Stimulated activated CD8-positive, alpha-beta memory T cell treated with anti-CD3 and anti-CD28 coated beads, Interleukin-15, amount 100 ng/mL, for 48 hours (primary cell): ENCODE measurements at places on chromosomes 4 and X.

DNA sequence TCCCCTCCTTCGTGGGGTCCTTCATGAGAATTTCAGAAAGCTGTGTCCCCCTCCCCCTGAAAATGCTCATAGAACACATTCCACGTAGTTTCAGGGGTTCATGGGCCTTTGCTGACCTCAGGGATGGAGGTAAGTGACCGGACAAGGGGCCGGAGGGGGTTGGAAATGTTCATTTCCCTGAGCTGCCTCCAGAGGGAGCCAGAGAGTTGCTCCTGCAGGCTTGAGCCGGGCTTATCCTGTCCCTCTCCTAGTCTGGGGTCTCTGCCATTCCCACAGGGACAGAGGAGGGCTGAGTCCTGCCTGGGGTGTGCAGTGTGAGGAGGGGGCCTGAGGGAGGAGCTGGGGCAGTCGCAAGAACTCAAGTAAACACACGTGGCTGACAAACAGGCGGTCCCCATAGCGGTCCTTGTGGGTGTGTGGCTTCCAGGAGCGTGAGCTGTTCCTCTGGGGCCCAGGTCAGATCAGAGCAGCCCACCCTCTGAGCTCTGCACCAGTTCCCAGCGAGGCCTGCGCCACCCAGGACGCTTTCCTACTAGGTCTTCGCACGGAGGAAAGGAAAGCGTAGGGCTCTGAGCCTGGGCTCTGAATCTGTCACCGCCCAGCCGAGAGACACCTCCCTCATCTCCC lies 62.5 kb downstream of the WFS1 start:
- DNase-seq, result no peak

- no peak for DNase-seq
These were observed 22.5 kb downstream of the ENPEP start for GRCh38 chr4:110498420-110498819.

DNA sequence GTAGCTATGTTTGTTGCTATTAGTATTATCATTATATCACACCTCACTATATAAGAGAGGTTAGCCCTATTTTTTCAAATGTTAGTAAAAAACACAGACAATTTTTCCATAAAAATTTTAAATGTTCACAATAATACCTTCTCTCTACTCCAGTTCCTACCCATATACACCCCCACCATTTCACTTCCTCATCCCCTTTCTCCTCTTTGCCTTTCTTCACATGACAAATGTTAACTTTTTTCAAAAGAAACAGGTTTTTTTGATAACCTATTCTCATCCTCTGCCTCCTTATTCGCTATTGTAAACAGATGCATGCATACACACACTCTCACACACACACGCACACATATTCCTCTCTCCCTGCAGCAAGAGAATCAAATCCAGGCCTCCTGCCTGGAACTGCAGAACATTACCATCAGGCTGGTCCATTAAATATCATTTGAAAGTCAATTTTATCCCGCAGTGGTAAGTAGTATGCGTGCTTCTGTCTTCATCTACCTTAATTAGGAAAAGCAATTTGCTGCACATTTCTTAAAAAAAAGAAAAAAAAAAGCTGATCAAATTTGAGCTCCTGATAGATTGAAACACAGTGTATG lies 55.5 kb downstream of the MID1IP1 start:
- DNase-seq, result no peak

DNA sequence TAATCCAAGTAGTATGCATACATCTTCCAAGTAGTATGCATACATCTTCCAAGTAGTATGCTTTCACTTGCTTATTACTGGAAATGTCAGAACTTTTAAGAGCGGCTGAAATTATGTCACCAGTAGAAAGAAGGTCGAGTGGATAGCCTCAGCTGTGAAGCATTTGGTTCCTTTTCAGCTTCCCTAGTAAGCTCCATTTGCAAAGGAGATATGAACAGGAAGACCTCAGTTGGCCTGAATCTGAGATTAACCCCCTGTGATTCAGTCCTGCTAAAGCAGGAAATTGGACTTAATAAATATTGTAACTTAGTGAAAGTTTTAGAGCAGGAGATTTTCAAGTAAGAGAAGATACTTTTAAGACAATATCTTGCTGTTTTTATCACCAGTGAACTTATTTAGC lies 48.1 kb downstream of the PCDH7 start:
- no peak for DNase-seq

GRCh38 chr4:83556816-83557215 lies 20.9 kb downstream of the GPAT3 start:
- no peak for DNase-seq

DNA sequence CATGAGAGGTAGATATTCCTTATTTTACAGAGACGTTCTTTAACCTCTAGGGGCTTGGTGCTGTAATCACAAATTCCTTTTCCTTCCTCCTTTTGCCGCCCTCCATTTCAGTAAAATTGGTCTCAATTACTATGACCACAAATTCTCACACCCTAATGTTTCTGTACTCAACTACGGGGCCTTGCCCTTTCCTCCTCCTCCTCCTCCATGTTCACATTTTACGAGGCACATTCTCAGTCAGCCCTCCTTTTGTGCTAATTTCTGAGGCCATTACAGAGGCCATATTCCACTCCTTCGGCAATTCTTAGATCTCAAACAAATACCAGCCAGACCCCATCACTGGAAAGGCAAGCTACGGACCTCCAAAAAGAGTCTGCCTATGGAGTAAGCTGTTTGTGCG lies 92.1 kb downstream of the SH3KBP1 start:
- no peak for DNase-seq

DNA sequence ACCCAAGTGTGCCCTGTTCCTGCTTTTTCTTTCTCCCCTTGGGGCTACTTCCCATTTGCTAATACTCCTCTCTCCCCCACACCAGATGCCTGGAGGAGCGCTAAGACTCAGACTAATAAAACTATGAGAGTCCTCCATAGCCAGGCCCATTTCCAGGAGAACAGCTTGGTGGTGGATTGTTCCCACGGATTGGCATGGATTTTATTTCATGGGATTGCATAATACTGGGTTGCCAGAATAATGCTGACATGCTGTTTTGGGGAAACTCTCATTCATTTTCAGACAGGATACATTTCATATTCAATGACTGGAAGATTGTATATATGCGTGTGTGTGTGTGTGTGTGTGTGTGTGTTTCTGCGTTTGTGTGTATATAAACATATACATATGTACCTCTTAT lies 447.5 kb upstream of the PITX2 start:
- no peak for DNase-seq

DNA sequence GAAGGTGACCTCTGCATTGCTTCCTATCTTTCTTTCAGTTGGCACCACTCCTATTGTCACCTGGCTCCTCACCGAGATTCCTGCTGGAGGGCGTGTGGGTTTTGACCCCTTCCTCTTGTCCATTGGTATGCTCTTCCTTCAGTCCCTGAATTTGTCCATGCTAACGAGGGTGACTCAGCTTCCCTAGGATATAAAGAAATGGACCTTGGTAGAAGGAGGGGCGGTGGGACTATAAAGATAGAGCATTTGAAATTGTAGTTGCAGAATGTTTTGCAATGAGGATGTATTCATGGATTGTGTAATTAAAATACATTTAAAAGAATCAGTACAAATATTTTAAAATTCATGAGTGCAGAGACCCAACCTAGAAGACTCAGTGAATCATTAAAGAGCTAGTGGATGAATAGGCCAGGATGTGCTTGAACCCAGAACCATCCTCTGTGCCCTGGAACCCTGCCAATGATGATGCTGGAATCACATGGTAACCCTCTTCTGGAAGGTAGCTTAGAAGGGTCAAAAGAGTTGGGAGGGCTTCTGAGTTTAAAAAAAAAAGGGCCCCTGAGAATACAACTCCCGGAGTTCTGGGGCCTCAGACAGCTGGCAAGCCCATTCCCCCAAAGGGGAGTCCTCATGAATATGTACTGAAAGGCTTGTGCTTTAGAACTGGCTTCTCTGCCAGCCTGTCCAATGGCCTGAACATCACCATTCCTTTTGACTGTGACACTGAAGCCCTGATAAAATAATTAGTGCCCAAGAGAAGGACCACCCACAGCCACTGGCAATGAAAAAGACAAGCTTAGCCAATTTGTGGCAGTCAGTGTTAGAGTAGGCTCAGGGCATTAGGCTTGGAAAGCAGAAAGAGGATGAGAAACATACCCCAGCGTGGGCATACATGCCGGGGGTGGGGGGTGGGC lies 8.0 kb downstream of the XPNPEP2 start:
- no peak for DNase-seq

DNA sequence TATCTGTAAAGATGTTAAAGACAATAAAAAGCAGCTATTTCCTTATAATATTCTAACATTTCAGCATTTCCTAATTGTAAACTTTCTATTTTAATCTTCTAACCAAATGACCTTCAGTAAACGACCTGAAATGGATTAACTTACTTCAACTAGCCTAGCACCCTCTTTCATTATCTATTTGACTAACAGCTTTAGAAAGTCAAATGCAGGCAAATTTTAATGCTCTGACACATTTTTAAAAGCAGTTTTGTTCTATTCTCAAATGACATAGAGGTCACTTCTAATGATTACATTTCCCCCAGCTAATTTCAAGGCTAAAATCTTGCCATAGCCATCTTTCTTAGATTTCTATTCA lies 41.9 kb downstream of the SLC7A11 start:
- DNase-seq, result no peak

GRCh38 chr4:2426069-2426397 lies 7.3 kb downstream of the CFAP99 start:
- DNase-seq, result no peak

DNA sequence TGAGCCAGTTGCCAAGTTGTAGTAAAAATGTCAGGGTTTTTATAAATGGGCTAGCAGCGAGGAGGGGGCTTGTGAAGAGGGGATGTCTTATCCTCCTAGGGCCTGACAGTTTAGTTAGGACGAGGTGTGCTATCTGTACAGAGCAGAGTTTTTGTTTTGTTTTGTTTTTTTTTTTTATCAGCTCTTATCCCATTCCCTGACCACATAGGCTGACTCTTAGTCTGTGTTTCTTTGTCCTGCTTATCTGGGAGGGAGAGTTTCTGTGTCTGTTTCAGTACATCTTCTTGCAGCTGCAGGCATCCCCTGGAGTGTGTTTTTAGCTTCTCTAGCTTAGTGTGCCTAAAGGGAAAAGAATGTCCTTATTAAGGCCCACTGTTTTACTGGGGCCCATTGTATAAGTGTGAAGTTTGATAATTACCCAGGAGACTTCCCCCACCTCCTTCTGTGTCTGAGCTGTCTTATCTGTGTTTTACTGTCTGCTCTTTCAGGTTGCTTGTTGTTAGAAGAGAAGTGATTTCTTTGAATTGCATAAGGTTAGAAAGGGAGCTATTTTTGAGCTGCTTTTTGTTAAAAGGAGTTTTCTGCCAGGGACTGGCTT lies 32.0 kb downstream of the PAGE2 start:
- no peak for DNase-seq

DNA sequence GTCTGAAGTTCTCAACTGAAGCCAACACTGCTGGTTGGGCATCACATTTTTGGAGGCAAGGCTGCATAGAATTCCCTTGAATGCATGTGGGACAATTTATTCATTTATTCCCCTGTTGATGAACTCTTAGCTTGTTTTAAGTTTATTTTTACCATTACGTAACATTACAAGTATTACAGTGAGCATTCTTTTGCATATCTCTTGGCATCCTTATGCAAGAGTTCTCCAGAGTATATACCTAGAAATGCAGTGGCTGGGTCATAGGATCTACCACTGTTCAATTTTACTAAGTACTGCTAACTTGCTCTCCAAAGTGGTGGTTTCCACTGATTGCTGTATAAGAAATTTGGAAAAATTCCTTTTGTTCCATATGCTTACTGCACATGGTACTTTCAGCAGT lies 66.5 kb downstream of the UCHL1 start:
- DNase-seq, result no peak

- no peak for DNase-seq
These were observed 107.0 kb downstream of the AGTR2 start for GRCh38 chrX:116277351-116278225.

DNA sequence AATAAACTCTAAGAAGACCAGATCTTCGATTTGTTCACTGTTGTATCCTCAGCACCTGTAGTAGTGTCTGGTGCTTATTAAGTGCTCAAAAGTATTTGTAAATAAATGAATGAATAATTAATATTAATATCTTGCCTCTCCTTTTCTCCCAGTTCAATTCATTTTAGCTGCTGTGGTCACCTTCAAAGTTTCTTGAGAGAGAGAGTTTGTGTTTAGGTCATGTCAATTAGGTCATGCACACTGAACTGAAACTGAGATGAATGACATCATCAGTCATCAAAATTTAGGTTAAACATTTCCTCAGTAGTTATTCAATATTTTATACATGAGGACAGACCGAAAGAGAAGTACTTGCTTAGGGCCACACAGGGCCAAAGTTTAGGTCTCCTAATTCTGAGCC lies 73.5 kb downstream of the ANXA3 start:
- no peak for DNase-seq

GRCh38 chr4:3615386-3616286 lies 83.4 kb upstream of the LRPAP1 start:
- DNase-seq, result no peak

GRCh38 chrX:53374222-53374820 lies 48.1 kb downstream of the SMC1A start:
- DNase-seq, result no peak

GRCh38 chrX:97215186-97215585 lies 331.5 kb downstream of the RPA4 start:
- no peak for DNase-seq

GRCh38 chrX:8404471-8404870 lies 60.2 kb upstream of the VCX3B start:
- DNase-seq, result no peak

DNA sequence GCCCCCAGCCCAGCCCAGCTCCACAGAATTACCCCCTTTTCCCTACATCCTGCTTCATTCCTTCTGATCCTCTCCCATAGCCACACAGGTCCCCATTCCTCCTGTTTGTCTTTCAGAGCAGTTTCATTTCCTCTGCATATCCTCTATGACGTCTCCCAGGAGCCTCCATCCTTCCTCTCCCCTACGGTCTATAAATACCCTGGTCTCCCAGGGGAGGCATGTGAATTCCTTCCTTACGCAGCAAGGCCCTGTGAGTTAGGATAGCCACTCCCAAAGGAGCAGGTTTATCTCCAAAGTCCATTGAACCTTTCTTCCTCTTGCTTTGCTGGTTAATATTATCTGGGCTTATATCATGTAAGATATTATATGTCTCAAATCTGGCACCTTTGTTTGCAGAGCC lies 8.4 kb upstream of the APLN start:
- DNase-seq, result no peak

GRCh38 chrX:2427147-2427546 lies 73.6 kb downstream of the DHRSX start:
- DNase-seq, result no peak

GRCh38 chrX:134294548-134294947 lies 57.6 kb downstream of the CCDC160 start:
- no peak for DNase-seq

GRCh38 chr4:2246384-2247127 lies 4.6 kb upstream of the HAUS3 start:
- DNase-seq, result no peak

- DNase-seq, result no peak
These were observed 61.6 kb upstream of the ACSL1 start for GRCh38 chr4:184887333-184887732.

DNA sequence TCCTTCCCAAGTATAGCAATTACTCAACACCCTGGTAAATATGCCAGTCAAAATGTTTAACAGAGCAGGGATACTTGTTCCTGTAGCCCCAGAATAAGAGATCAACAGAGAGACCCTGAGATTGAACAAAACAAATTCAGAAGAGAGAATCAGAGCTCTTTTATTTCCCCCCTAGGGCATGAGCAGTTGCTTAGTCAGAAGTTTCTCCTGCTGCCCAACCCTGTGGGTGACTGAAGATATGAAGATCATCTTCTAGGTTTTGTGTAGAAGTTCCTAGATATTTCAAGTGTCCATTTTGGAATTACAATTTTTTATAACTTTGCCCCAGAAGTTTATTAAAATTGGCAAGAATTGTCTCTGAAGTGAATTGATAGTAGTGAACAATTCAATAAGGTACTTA lies 59.1 kb upstream of the RXFP1 start:
- DNase-seq, result no peak

- no peak for DNase-seq
These were observed 29.2 kb downstream of the PRRG1 start for GRCh38 chrX:37378404-37378803.
